Stimulated activated CD4-positive, alpha-beta T cell treated with anti-CD3 and anti-CD28 coated beads, Interleukin-15, amount 100 ng/mL, for 1 hour (primary cell): ENCODE measurements at places on chromosomes 7 and 10.

- DNase-seq, result no peak
Observed at GRCh38 chr10:79328737-79329504, 18.3 kb upstream of the PPIF start.

DNA sequence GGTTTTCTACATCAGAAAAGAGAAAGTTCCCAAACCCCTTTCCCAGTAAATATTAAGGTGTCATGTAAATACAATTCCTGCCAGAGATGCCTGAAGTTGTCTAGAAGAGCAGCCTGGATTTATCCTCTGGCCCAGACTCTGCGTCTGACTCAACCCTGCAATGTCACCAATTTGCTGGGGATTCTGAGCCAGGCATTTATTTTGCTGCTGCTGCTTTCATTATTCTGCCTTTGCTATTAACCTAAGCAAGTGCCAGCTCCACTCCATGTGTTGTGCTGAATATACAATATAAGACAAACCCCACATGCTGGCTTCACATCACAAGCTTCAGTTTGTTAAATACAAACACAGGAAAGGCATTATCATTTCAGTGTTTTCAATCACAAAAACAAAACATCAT, 59.1 kb downstream of the ELAPOR2 start:
- no peak for DNase-seq

DNA sequence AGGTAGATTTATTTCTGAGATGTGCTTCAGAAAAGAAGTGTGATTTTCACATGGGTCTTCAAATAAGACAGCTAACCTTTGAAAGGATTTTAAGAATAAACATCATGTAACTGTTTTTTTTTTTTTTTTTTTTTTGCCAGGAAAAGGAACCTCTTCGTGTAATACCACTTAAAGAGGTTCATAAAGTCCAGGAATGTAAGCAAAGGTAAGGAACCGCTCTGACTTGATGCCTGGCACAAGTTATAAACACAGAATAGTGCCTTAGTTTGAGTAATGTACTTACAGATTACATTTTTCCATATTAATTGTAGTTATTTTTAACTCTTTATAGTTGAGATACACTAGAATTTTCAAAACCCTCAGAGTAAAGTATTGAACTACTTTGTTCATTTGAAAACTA, 30.4 kb upstream of the ARMS2 start:
- DNase-seq, result no peak

- no peak for DNase-seq
Observed at GRCh38 chr7:115844857-115845256, 185.7 kb downstream of the TFEC start.

GRCh38 chr10:86258499-86258898, 108.1 kb downstream of the GRID1 start:
- no peak for DNase-seq

GRCh38 chr7:48637382-48637781, 287.0 kb upstream of the CDC14C start:
- no peak for DNase-seq

DNA sequence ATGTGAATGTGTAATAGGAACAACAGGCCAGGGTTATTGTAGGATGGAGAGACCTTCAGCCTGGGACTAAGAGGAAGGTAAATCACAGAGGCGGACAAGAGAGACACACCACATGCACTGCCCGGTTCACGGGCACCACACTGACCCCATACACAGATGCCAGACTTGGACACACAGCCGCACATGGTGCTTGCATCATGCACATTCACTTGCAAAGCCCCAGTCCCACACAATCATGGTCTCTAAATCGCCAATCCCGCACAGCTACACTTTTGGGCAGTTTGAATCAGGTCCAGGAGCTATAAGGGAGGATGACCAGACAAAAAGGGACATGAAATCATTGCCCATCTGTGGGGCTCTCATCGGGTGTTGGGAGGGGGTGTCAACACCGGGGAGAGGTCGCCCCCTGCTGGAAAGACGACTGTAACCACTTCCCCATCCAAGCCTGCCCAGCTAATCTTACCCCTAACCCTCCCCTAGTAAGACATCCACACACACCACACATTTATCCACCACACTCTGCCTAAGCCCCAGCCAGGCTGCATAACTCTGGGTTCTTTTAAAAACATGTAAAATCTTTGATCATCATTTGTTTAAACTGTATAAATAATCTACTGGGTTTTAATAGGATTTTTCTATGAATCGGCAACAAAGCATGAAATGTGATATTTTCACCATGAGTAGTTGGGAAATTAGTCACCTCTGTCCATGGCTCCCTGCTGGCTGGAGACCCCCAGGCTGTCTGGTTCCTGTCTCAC, 40.5 kb upstream of the SLF2 start:
- DNase-seq, result no peak

- DNase-seq, result no peak
Observed at GRCh38 chr7:103887853-103888602, 101.4 kb downstream of the RELN start.

DNA sequence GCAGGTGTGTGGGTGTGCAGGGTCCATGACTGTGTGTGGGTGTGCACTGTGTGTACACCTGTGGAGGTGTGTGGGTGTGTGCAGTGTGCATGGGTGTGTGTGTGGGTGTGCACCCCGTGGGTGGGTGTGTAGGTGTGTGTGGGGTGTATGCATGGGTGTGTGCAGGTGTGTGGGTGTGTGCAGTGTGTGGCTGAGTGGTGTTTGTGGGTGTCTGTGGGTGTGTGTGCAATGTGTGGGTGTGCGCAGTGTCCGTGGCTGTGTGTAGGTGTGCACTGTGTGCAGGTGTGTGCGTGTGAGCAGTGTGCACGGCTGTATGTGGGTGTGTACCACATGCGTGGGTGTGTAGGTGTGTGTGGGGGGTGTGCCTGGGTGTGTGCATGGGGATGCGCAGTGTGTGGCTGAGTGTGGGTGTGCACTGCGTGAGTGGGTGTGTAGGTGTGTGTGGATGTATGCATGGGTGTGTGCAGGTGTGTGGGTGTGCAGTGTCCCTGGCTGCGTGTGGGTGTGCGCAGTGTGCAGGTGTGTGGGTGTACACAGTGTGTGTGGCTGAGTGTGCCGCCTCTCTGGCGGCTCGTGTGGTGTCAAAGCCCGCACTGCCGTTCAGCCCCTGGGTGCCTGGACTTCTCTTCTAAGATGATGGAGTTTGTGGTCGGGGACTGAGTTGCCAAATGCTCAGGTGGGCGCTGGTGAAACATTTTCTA, 208.3 kb downstream of the DNAJB6 start:
- DNase-seq, result no peak

DNA sequence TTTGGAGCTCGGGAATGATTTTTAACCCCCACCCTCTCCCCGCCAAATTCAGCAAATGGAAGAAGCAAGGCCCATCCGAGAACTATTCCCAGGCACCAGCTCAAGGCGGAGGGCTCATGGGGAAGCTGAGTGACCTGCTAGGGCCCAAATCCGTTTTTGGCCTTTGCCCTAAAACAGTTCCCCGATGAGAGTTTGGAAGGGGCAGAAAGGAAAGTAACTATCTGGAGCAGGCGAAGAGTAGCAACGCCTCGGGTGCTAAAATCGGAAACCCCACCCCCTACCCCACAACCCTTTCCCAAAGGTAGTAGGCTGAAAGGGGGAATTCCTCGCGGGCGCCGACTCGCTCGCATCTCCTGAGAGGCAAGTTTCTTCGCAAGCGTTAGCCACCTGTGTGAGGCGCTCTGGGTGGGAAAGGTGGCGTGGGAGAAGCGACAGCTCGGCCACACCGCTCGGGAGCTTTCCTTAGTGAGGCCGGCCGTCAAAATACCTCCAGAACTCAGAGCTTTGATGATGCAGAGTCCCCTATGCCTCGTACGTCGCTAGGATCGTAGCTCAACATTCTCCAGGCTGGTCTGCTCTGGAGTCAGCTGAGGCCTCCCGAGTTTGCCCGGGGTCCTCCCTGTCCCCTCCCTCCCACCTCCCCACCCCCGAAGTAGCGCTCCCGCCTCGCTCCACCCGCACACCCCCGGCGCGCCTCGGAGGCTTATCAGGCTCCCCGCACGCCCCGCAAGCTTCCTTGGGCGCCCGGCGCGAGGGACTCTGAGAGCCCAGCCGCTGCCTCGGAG, 642 bp upstream of the PRKG1 start:
- no peak for DNase-seq

DNA sequence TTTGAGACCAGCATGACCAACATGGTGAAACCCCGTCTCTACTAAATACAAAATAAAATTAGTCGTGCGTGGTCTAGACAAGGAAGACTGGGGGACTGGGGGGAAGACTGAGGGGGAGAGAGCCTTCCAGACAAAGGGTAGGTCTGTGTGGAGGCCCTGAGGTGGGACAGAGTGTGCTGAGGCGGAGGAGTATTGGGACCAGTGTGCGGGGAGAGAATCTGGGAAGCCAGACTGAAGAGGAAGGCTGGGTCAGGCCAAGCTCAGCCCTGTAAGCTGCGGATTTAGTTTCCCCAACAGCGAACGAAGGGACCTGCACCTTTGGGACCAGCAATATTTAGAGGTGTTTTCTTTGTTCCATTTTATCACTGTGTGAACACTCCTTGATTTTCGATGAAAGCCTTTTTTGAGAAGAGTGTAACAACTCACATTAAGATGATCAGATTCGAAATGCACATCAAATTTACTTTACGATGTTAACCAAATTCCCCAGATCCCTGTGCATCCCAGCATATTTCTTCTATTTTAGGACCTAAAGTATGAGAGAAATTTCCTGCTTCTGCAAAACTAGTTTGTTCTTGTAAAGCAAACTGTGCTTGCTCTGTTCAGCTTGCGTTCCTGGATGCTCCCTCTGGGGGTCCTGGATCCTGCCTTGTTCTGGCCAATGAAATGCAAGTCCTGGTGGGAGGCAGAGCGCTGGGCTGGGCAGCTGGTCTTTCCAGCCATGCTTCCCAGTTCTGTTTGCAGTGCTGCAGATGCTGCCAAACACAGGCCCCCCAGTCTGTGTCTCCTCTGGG, 39.4 kb downstream of the PLAU start:
- no peak for DNase-seq

- DNase-seq, result no peak
Observed at GRCh38 chr7:44398511-44398911, 73.1 kb upstream of the CAMK2B start.

GRCh38 chr10:92627845-92628480, 35.0 kb downstream of the KIF11 start:
- no peak for DNase-seq

DNA sequence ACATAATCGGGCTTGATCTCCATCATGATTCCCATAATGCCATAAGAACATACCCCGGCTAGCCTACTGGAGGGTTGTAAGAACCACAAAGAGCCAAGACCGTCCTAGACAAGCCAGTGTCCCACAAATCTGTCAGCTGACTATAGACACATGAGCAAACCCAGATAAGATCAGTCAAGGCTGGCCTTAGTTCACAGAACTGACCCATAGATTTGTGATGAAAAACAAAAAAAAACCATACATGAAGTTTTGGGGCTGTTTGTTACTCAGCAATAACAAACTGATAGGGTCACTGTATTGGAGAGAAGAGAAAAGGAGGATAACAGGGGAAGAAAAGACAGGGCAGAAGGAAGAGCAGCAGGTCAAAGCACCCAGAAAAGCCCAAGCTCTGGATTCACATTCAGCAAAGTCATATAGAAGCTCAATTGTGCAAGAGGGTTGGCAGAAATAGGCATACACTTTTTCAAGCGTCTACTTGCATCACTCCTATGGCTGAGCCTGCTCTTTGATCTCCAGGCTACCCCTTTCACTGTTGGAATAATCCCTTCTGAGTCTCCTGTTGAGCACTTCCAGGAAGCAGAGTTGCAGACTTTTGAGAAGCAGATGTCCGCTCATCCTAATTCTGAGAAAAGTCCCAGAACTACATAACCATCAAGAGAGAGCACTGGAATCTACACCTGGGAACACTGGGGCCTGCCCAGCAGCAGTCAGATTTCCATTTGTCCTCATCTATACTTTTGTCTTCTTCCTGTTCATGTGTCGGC, 122.0 kb upstream of the HABP2 start:
- DNase-seq, result no peak

- no peak for DNase-seq
Observed at GRCh38 chr7:53272081-53272480, 236.6 kb downstream of the POM121L12 start.

DNA sequence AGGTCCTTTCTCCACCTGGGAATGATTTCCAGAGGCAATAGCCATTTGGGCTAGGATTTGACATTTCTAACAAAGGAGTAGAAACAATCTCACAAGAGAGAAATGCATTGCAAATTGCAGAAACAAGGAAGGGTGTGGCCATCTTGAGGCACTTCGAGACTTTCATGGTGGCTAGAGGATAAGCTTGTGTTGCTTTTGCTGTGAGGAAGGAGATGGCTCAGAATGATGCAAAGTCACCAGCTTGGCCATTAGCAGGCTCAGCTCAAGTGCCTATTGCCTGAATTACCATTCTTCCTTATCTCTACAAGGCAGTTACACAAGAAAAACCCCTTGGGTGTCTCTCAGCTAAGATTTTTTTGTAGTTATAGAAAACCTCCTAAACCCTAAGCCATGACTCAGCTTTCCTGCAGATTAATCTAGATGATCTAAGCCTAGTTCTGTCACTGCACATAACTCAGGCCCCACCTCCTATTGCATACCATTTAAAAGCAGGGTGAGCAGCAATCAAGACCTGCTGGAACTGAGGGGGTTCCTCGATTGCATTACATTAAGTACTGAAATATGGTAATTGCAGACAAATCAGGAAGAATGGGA, 683.1 kb downstream of the NRG3 start:
- DNase-seq, result no peak

- no peak for DNase-seq
Observed at GRCh38 chr10:75858339-75858738, 426.9 kb downstream of the LRMDA start.

GRCh38 chr10:31272841-31273240, 46.2 kb upstream of the ZEB1 start:
- no peak for DNase-seq

DNA sequence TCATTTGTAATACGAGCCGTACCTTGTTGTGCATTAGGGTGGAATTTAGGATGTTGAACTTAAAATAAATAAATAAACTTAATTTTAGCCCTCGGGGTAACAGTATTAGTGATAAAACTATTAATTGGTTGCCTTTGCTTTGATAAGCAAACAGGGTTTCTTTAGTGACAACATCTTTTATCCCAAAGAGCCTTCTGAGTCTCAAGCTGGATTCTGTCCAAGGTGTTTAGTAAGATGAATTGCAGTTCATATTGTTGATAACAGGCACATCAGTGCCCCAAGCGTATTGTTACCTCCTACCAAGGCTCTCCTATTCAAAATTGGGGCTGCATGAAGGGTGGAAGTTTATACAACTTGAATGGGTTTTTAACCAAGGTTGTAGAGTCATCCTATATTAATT, 144.4 kb upstream of the CELF2 start:
- DNase-seq, result no peak

DNA sequence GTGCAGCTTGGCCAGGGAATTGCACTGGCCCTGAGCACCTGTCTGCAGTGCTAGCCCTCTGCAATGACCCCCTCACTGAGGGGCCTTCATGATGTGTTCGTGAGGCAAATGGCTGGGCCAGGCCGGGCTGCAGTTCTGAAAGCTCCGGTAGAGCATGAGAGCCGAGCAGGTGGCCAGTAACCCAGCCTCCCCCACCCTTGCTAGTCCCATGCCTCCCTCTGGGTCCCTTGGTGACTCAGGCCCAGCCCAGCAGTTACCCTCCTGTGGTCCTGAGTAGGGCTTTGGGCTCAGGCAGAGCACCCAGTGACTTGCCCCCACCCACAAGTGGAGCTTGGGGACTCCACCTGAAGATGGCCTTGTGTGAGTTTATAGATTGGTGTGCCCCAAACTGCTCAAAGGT, 16.1 kb upstream of the CSGALNACT2 start:
- DNase-seq, result no peak

- DNase-seq, result no peak
Observed at GRCh38 chr7:24910551-24911212, 69.3 kb downstream of the OSBPL3 start.

- no peak for DNase-seq
Observed at GRCh38 chr10:43694526-43694925, 45.8 kb upstream of the ZNF32 start.

GRCh38 chr7:87413951-87414793, 61.3 kb downstream of the ABCB4 start:
- DNase-seq, result no peak

GRCh38 chr7:226281-226895, 34.0 kb downstream of the FAM20C start:
- no peak for DNase-seq
